ENCODE measurements at places on chromosomes 2 and 18.

- DNase-seq: peak; percentile 59
Observed at GRCh38 chr2:12716032-12716281, 779 bp upstream of the TRIB2 start.

DNA sequence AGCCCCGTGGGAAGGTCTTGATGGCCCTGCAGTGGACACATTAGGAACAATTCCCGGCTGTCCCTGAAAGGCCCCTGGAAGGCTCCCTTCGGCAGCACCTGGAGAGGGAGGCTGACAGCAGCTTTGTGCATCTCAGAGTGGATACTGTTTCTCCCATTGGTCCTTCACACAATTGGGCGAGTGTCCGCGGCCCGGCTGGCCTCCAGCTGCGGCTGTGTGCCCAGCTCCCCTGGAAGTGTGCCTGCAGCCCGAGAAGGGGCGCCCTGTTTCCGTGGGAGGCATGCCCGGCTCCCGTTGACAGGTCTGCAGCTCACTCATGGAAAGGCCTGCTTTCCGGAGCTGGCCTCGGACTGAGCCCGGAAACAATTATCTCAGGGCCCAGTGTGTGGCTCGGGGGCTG is 103.7 kb downstream of the LPIN1 start:
- DNase-seq: no peak

- no peak for DNase-seq
Observed at GRCh38 chr2:5391362-5391761, 300.8 kb upstream of the SOX11 start.

DNA sequence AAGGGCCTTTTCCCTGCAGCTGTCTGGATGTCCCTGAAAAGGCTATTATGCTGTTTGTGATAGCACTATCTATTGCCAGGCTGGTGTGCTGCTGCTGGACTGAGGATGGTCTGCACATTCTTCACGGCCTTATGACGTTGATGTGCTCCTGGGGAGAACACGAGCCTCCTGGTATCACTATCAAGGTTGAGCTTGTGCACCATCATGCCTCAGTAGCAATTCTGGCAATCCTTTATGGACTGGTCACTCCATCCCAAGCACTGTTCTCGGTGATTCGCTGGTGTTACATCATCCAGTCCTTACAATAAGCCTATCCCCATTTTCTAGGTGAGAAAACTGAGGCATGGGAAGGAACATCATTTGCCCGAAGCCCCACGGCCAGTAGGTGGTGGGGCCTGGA is 18.2 kb upstream of the CCBE1 start:
- no peak for DNase-seq

DNA sequence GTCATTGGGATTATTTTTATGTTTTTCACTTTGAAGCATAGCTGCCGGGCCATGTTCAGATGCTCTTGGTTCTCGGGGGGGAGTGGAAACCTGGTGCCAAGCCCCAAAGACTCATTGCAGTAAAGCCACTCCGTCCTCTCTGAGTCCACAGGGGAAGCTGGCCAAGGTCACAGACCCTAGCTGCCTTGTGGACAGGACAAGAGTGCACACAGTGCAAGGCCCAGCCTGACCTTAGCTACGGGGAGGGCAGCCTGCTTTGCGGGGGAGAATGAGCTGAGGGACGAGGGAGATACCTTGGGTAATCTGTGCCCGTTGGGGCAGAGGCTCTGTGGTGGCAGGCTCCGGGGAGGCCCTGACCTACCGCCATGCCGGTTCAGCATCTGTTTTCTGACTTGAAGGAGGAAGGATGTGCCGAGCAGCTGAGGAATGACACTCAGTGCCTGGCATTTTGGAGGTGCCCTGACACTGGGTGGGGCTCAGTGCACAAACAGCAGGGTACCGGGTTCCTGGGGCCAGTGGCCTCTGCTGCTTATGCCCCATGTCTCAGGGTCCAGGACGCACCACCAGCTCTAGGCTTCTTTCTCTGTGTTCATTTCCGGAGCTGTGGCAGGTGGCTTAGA is 87.2 kb downstream of the STPG4 start:
- no peak for DNase-seq

DNA sequence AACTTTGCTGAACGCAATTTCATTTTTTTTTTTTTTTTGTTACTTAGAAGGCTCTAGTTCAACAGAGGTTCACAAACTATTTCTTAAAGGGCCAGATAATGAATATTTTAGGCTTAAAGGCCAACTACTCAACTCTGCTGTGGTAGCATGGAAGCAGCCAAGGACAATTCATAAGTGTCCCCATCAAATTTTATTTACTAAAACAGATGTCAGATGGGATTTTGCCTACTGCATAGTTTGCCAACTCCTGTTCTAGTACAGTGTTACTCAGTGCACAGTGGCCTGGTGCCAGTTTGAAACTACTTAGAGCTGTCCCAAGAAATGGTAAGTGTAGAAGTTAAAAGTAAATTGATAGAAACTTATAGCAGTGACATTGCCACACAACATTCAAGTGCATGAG is 949.4 kb upstream of the FANCL start:
- DNase-seq: no peak

- no peak for DNase-seq
Observed at GRCh38 chr2:238942726-238943300, 94.9 kb downstream of the TWIST2 start.

- DNase-seq: no peak
Observed at GRCh38 chr2:219158586-219158985, 2.0 kb downstream of the NHEJ1 start.

DNA sequence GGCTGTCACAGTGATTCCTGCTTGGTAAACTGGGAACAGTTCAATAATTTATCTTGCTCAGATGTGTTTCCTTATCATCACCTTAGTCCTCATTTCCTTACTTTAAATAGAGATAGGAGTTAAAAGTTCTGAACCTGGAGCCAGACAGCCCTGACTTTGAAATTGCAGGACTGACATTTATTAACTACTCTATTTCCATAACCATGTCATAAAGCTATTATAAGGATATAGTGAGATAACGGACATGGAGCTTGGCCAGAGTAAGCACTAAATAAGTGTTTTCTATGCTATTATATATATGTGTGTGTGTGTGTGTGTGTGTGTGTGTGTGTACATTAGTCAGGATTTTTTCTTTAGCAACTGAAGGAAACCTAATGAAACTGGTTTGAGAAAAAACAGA is 13.1 kb downstream of the NT5DC4 start:
- DNase-seq: no peak

DNA sequence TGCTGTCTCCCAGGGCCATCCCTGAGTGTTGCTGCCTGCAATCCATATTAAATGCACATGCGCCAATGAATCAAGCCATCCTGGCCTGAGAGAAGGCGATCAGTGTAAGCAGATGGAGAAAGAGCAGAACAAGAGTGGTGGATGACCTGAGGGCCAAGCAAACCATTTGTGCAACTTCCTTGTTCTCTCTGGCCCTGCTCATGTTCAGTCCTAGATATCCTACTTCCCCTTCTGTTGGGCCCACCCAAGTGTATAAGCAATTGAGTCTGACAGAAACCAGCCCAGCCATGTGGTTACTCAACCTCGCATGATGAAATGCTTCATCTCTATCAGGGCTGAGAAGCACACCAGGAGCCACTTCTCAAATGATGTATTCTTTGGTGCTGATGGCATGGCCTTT is 383.1 kb upstream of the ID2 start:
- DNase-seq: no peak

DNA sequence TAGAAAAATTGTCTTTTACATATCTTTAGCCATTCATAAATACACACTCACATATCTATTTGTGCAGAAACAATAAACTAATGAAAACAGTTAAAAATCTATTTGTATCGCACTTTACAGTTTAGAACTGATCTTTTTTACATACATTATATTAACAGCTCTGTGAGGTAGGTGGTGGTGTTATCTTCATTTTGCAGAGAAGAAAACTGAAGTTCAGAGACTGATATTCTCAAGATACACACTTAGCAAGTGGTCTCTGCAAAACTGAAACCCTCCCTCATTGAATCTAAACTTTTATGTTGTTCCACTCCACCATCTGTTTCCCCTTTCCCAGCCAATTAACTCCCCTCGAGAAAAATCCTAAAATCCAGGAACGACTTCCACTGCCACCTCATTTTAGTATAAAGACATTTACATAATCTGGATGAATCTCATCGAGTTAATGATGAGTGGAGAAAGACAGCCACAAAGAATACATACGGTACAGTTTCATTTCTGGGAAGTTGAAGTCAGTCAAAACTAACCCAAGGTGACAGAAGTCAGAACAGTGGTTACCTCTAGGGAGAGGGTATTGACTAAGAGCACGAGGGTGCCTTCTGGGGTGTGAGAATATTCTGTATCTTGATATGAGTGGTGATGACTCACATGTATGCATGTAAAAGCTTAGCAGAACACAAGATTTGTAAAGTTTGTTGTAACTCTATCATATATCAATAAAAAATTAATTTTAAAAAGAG is 524.2 kb upstream of the TCF4 start:
- DNase-seq: no peak

- DNase-seq: no peak
Observed at GRCh38 chr2:48483506-48483905, 46.4 kb upstream of the STON1 start.

GRCh38 chr18:52008736-52009135 is 331.3 kb upstream of the DCC start:
- no peak for DNase-seq

GRCh38 chr2:111616651-111617218 is 267.3 kb downstream of the ANAPC1 start:
- DNase-seq: no peak

DNA sequence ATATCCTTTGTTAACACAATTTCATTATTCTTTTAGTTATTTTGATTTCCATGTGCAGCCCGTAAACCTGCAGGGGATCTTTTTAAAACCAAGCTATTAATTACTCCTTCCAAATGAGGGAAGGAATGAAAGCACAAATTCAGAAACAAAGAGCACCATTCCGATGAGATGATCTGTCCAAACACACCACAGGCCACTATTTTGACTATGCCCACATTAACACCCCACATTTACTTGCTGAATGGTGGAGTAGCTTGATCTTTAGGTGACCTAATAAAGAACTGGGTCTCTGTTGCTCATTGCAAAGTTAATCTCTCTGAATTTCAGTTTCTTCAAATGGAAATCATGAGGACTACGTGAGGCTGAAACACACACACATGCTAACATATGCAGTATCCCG is 218.0 kb downstream of the IRS1 start:
- no peak for DNase-seq

DNA sequence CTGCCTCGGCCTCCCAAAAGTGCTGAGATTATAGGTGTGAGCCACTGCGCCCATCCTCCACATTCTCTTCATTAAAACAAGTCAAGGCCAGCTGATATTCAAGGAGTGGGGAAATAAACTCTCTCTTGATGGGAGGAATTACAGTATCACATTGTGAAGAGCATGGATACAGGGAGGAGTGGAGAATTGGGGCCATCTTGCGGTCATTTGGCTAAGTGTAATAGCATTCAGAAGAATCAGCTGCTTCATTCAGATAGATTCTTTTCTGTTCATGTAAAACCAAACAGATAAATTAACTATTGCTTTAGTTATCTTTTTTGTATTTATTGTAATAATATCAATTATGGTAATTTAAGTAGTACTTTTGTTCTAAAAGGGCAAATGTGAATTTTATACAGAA is 156.3 kb downstream of the UBR3 start:
- no peak for DNase-seq

GRCh38 chr2:218861645-218862318 is 2.2 kb downstream of the WNT6 start:
- DNase-seq: no peak

GRCh38 chr2:76445880-76446279 is 735.2 kb upstream of the GCFC2 start:
- DNase-seq: no peak

GRCh38 chr18:35174093-35174731 is 66.6 kb upstream of the ZNF397 start:
- no peak for DNase-seq

- DNase-seq: no peak
Observed at GRCh38 chr18:70019991-70020390, 72.3 kb upstream of the CD226 start.

- DNase-seq: no peak
Observed at GRCh38 chr2:83802604-83803003, 656.5 kb downstream of the SUCLG1 start.

GRCh38 chr18:61882296-61883004 is 10.4 kb downstream of the RNF152 start:
- DNase-seq: no peak

- DNase-seq: no peak
Observed at GRCh38 chr2:12624905-12625598, 91.7 kb upstream of the TRIB2 start.

DNA sequence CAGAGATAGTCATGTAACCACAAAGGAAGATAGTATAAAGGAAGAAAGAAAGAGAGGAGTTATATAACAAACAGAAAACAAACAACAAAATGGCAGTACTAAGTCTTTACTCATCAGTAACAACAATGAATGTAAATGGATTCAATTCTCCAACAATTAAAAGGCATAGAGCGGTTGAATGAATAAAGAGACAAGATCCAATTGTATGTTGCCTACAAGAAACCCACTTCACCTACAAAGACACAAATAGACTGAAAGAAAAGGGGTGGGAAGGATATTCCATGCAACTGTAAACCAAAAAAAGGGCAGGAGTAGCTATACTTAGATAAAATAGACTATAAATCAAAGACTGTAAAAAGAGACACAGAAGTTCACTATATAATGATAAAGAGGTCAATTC is 157.3 kb upstream of the CREB1 start:
- no peak for DNase-seq

DNA sequence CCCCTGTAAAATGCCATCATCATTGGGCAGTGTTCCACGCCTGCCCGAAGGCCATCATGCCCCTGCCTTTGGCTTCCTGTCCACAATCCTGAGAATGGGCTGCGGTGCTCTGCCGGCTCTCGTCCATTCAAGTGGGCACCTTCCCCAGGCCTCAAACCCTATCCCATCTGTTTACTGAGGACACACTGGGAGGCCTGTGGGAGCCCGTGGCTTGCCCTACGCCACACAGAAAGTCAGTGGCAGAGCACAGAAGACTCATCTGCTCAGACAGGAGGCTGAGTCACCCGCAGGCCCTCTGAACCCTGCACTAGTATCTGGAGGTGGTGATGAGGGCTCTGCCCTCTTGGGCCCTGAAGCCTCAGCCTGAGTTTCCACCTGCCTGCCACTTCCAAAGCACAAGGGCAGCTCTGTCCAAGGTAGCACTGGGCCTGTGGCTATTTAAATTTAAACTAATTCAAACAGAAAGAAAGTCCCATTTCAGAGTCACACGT is 19.1 kb upstream of the ANKRD53 start:
- DNase-seq: no peak

GRCh38 chr2:16030206-16031057 is 90.1 kb downstream of the MYCN start:
- DNase-seq: no peak

- DNase-seq: no peak
Observed at GRCh38 chr2:17190527-17190926, 327.7 kb downstream of the RAD51AP2 start.
